ENCODE measurements at places on chromosomes 13 and 19.

GRCh38 chr19:27751044-27751391 lies 1461.9 kb downstream of the UQCRFS1 start:
- DNase-seq, result no peak

DNA sequence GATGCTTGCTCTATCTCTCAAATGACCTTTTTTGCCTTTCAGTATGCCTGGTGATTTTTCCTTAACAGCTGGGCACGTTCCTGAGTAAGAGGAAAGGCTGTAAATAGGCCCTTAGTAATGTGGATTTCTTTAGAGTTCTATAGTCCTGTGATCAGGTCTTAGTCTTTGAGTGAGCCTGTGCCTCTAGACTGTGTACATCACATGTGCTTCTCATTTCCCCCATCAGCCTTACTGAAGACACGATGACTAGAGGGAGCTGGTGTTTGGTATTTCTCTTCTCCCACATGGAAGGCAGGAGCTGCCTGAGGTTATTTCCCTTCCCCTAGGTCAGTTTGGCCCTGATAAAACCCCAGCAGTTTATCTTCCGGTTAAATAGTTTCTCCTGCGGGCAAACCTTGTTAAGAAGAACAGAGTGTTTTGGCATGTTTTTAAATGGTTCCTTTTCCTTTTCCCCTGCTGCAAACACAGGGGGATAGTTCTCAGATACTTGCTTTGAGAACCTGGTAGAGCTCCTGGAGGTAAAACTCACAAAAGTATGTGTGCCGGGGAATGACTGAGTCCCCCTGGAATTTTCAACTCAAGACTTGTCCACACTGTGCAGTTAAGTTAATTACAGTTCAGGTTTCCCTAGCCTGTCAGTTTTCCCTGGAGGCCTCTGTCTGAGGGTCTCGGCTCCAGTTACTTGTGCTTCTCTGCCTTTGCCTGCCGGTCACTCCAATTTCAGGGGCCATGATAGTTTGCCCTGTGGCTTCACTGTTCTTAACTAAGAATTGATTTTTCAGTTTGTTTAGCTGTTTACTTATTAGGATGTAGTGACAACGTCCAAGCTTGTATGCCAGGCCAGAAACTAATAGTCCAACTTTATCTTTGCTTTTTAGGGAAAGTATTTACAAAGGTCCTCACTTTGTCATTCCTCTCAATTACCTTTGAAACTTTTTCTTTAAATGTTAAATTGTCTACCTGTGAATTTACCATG lies 94.4 kb downstream of the URI1 start:
- no peak for DNase-seq

GRCh38 chr13:76992548-76993001 lies 694 bp downstream of the CLN5 start:
- no peak for DNase-seq

DNA sequence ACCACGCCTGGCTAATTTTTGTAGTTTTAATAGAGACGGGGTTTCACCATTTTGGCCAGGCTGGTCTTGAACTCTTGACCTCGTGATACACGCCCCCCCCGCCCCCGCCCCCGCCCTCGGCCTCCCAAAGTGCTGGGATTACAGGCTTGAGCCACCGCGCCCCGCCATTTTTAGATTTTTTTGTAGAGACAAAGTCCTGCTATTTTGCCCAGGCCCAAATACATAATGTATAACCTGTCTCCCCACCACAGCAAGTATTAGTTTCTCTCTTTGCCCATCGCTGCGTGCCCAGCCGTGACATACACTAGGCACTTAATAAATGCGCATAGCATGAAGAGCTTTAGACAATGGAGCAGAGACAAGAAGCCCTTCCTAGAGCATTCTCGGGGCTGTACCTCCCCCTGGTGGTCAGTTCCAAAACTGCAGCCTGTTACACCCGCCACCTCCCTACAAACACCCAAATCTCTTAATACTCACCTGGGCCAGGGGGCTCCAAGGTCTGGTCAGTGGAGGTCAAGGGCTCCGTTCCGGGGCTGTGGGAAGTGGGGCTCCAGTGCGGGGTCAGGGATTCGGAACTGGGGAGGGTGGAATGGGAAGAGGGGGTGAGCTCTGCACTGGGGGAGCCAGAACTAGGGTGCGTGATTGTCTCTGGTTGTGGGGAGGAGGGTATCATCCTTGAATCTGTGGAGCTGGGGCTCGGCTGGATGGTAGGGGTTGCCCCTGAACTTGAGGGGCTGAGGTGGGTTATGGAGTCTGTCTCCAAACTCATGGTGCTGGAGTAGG lies 22.5 kb downstream of the IQCN start:
- DNase-seq, result peak; percentile 29

DNA sequence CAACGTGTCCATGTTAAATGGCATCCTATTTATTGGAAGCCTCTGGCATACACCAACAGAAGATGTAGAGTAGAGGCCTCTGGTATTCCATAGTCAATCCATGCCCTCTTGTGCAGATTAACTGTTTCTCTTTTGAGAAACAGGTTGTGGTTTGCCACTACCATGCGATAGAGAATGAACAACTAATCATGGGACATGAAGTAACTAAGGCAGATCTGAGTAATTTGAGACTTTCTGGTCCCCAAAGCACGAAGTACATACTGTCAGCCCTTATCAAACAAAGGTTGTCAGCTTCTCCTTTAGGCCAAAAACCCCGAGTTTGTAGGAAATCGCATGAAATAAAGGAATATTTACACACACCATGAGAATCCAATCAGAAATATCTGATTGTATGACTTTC lies 3.6 kb downstream of the ZNF121 start:
- DNase-seq, result no peak

DNA sequence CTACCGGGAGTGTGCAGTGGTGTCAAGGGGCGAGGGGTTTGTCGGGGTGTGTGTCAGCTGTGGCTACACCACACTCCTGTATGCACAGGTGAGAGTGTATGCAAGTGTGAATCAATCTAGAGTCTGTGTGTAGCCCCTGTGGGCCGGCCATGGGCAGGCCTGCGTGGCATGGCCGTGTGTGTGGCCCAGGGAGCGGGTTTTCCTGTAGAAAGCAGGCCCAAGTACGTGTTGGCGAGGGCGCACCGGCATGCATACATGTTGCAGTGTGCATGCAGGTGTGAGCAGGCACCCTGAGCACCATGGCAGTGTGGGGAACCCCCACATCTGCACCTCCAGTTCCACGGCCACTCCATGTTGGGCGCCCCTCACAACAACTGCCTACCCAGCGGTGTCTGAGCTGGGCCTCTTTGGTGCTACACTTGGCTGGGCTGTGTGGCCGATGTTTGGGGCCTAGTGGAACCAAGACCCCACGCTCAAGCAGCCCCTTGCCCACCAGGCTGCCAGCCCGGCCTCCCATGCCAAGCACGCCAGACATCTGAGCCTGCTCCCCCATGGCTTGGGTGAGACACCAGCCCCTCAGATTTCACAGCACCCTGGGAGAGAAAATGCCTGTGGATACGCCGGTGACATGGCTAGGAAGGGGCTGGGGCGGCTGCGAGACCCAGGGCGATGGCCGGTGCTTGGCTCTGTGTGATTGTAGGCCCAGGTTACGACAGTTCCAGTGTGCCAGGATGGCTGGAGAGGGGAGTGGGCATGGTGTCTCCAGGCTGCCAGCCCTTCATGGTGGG lies 2.1 kb downstream of the NFIX start:
- DNase-seq, result no peak

DNA sequence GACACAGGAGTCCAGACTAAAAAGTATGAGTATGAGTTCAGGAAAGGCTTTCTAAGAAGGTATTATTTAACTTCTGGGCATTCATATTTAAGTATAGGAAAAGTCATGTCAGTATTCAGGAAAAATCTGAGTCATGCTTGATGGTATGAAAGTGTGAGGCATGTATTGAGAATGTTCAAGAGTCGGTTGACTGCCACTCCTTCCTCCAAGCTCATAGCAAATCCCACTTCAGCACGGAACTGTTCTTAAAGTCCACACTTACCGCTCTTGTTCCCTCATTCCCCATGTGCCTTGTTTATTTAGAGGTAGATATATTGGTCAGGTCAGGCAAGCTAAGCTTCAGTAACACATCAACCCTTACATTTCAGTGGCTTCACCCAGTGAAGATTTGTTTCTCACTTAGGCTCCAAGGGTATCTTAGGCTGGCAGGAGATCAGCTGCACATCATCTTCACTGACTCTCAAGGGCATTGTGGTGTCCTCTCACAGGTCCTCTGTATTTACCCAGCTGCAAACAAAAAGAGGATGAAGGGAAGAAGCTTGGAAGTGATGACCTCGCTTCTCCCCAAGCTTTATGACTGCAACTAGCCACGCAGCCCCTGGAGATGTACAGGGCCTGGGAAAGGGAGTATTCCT lies 1189.2 kb downstream of the EFNB2 start:
- DNase-seq, result peak; percentile 48

GRCh38 chr13:52887165-52887564 lies 38.7 kb upstream of the PCDH8 start:
- no peak for DNase-seq

- DNase-seq, result no peak
These were observed 239.7 kb upstream of the ZNF507 start for GRCh38 chr19:32105527-32106310.
